ENCODE measurements at places on chromosomes 6 and 20.
A peak's percentile ranks its signal among the peaks of the same experiment; 100 is the strongest.

DNA sequence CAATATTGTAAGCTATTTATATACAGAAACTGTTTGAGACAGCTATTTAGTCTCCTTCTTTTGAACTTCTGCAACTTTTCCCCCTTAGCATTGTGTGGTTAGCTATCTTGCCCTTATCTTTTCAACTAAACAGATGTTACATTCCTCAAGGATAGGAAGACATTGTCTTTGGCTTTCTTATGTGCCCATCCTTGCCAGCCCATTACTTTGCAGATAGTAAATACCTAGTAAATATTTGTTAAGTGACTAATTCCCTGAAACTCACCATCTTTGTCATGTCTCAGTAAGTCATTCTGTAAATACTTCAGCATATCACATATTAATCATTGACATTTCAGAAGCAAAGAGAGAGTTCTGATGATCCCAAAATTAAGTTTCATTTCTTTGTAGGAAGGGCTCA lies 69.1 kb upstream of the FLRT3 start:
- DNase-seq: no peak

GRCh38 chr6:27957516-27957915 lies 475 bp downstream of the OR2B6 start:
- DNase-seq: no peak

- peak; percentile 45 for DNase-seq
Observed at GRCh38 chr6:797479-798077, 104.6 kb upstream of the EXOC2 start.

DNA sequence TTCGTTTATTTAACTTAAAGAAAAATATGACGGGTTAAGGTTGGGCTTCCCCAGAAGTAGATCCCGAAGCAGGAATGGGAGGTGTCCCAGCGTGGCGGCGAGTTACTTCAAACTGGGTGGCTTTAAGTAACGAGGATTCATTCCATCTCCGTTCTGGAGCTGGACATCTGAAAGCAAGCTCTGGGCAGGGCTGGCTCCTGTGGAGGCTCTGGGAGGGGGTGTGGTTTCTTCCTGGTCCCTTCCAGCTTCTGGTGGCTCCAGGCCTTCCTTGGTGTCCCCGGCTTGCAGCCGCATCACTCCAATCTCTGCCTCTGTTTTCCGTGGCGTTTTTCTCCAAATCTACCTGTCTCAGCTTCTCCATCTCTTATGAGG lies 47.3 kb upstream of the BHLHE23 start:
- DNase-seq: no peak

GRCh38 chr20:60092729-60093128 lies 134.5 kb downstream of the CDH26 start:
- DNase-seq: no peak

- no peak for DNase-seq
Observed at GRCh38 chr6:150169609-150170008, 26.8 kb downstream of the PPP1R14C start.

- DNase-seq: peak; percentile 79
Observed at GRCh38 chr6:166417285-166417691, 34.5 kb upstream of the MPC1 start.

DNA sequence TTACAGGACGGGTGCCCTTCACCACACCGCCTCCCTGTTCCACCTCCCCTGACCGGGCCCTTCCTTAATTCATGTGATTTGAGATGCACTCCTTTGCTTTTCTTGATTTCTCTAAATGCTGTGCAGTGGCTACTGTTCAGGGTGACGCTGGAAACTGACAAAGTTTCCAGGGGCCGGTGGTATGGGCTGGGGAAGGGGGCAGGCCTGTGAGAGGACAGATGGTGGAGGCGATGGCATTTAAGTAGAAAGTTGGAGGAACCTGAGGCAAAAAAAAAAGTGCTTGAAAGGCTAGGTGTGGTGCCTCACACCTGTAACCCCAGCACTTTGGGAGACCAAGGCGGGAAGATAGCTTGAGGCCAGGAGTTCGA lies 121.6 kb upstream of the RNF24 start:
- DNase-seq: no peak

DNA sequence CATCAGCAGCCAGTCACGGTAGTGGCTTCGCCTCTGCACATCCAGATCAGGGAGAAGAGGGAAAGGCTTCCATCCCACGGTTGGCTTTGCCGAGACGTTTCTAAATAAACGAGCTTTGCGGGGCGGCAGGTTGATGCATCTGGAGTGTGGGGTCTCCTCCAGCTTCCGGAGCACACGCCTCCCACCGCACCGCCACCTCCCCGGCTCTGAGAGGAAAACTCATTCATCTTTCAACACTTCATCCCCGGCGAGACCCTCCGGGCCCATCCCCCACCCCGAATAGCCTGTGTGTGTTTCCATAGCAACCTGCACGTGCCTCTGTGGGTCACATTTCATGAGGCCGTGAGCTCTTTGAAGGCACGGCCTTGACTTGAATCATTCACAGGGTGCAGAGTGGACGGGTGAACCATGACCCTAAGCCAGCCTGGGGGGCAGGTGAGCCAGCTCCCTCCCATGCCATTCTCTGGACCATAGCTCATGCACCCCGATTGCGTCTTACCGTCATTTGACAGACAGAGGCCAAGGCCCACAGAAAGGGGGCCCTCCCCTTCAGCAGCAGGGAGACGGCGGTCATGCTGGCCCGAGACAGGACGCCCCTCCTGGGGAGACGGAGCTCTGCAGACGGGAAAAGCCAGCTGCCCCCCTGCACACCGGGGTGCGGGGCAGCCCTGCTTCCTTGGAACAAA lies 16.2 kb upstream of the CHRNA4 start:
- DNase-seq: no peak

DNA sequence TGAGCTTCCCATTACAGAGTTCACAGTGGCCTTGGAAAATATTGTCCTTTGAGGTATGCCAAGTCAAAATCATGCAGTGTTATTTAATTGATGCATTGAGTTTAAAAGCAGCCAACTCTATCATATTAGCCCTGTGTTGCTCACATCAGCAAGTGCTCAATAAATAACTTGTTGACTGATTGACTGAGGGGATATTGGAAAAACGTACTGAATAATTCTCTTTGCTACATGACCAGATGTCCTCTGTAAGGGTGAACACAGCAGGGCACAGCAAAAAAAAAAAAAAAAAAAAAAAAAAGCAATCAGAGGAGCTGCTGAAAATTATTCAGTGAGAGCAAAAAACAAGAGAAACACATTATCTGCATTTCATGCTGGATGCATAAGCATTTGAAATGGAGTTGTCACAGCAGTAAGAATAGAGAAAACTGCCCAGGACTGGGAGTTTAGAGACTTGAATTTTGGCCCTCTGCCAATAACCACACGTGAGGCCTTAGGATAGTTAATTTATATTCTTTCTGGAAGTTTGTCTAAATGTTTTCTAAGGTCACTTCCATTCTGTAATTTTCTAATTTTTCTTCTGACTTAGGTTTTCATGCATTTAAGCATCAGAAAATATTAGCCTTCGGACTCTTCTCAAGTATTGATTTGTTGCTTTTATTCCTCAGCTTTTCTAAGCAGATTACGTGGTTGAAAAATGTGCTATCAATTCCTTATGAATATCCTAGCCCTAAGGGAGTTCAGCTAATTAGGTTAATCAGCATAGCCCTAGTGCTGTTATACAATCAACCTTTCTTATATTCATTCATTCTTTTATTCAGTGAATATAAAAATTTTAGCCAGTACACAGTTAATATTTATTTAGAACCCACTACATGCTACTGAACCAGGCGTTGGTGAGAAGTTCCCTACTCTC lies 246.8 kb upstream of the STXBP5 start:
- no peak for DNase-seq

GRCh38 chr20:63246490-63247288 lies 7.6 kb downstream of the NKAIN4 start:
- DNase-seq: no peak

- no peak for DNase-seq
Observed at GRCh38 chr6:84390851-84391250, 163.4 kb upstream of the CEP162 start.

DNA sequence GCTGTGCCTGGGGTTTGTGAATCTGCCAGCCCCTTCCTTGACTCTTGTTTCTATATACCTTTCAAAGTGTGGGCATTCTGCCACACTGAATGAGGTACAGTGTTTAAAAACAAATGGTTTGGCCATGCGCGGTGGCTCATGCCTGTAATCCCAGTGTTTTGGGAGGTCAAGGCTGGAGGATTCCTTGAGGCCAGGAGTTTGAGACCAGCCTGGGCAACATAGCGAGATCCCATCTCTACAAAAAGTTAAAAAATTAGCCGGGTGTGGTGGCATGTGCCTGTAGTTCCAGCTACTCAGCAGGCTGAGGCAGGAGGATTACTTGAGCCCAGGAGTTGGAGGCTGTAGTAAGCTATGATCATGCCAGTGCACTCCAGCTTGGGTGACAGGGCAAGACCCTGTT lies 5.8 kb downstream of the FAM83D start:
- DNase-seq: no peak

DNA sequence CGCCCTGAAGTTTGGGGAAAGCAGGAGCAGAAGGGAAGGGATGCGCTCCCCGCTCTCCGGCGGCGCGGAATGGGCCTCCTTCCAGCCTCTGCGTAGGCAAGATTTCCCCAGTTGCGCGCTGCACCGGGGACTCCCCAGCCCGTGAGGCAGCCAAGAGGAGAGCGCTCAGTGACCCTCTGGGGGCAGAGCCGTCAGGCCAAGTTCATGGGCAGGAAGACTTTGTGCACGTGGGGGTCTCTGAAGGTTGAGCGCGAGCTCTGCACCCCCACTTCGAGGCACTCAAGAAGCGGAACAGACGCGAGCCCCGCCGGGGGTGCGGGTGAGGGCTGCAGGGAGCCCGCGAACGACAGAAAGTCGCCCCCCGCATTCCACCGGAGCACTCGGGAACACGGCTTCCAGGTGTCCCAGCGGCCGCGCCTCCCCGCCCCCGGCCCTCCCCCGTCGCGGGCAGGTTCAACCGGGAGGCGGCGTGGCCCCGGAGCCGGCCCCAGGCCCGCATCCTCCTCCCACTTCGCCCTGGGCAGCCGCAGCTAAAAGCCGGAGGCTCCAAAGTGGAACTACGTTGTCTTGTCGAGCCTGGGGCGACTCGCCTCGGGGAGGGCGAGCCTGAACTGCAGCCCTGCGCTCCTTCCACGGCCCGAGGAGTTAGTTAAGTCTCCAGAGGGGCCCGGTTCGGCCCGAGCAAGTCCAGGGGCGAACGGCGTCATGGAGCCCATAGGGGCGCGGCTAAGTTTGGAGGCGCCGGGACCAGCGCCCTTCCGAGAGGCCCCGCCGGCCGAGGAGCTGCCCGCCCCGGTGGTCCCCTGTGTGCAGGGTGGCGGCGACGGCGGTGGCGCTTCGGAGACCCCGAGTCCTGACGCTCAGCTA lies at the start of gene PPP1R3G:
TSS of gene PPP1R3G (plus strand) at position 561 of the 867 bp plus-strand sequence. CDS start at position 706, 145 bp downstream.
- DNase-seq: no peak

GRCh38 chr20:23360531-23360930 lies 1.5 kb upstream of the GZF1 start:
- no peak for DNase-seq

DNA sequence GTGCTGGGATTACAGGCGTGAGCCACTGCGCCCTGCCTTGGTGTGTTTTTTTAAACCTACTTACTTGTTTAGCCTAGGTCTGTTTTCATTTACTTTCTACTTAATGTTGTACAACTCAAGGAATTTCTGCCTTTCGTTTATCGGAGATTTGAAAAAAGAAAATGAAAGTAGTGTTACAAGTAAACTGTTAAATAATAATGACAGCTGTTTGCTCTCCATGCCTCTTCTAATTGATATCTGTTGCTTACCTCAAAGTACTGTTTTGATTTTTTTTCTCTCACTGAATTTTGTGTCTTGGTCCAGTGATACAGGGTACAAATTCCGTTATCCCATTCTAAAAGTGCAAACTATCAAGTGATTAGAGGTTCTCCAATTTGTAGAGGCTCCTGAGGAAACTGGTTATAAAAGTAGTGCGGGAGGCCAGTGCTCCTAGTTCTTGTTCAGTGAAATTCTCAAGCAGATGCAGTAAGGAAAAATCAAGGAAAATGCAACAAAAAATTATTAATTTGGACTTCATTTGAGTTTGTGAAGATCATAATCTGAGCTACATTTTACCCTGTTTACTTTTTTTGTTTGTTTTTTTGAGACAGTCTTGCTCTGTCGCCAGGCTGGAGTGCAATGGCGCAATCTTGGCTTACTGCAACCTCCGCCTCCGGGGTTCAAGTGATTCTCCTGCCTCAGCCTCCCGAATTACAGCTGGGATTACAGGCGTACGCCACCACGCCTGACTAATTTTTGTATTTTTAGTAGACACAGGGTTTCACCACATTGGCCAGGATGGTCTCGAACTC lies 2.2 kb downstream of the UBR2 start:
- no peak for DNase-seq

Data from CD4-positive, alpha-beta T cell treated with Interleukin-17A for 1 hour (primary cell).